HL-60 (cell line): ENCODE measurements at places on chromosomes 7 and 10.

DNA sequence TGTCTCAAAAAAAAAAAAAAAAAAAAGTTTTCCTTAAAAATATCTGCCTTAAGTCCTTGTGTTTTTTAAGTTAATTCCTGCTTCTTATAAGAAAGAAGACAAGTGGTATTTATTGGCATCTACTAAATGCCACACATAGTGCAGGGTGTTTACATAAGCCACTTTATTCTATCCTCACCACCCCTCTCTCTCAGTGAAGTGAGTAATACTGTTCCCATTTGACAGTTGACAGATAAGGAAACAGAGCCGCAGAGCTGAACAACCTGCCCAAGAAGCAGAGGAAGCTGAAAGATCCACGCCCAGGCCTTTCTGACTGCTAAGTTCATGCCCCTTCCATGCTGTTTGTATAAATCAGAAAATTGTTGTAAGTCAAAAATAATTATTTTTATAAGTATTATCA lies 54.1 kb downstream of the ABLIM1 start:
- DNase-seq: no peak

GRCh38 chr10:89392974-89393373 lies 551 bp downstream of the IFIT1 start:
- peak; percentile 37 for DNase-seq

DNA sequence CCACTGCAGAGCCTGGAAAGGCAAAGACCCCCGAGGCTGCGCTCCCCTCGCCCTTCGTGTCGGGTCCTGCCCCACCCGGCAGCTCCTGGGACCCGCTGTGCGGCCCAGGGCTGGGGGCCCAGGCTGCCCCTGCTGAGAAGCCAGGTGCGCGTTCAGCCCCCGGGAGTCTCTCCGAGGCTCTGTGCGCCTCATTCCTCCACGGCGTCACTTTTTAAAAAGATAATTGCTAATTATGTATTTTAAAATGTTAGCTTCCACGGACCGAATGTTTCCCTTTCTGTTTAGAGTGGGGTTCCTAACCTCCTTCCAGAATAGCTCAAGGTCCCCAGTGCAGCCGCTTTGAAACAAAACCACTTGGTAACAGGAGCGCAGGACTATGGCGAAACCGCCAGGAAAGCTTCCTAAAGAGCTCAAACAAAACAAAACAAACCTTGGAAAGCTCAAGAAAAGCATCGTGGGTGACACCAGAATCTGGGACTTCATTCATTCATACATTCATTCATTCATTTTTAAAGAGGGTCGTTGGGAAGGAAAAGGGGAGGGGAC lies 45.6 kb downstream of the PDIA4 start:
- DNase-seq: no peak

- no peak for DNase-seq
Measured at GRCh38 chr10:69899727-69900595, 98.3 kb downstream of the COL13A1 start.

DNA sequence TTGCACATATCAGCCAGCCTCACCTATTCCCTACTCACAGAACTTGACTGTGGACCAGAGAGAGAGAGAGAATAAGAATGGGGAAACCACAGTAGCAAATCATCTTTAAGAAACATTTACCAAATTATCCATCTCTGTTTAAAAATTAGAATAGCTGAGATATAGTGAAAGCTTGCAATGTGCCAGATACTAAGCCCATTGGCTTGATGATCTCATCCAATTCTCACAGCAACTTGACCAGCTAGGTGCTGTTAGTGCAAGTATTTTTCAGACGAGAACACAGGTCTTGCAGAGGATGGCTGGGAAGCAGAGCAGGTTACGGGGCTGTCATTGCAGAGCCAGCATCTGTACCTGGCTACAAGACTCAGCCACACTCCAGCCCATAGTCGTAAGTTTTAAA lies 50.9 kb downstream of the KLF6 start:
- no peak for DNase-seq

DNA sequence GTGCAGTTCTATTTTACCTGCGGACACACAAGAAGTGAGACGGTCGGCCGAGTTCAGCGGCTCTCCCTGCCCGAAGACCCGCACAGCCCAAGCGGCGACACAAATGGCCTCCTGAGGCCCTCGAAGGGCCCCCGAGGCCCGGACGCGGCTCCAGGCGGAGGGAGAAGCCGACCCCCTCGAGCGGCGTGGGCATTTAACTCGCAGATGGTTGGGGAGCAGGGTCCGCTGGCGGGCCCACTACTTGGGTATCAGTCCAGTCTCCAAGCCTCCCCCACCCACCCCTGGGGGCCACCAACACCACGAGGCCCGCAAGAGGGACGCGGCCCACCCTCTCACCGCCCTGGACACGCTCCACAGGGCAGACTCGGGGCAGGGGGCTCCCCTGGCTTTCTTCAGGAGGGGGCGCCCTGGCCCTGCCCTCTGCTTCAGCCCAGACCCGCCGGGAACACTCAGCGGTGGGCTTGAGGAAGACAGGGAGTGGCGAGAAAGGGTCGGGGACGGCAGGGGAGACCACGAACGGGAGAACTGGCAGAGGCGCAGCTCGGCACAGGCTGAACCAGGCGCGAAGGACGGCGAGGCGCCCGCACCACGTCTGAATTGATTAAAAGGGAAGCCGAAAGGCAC lies 1.7 kb downstream of the IGF2BP3 start:
- no peak for DNase-seq

DNA sequence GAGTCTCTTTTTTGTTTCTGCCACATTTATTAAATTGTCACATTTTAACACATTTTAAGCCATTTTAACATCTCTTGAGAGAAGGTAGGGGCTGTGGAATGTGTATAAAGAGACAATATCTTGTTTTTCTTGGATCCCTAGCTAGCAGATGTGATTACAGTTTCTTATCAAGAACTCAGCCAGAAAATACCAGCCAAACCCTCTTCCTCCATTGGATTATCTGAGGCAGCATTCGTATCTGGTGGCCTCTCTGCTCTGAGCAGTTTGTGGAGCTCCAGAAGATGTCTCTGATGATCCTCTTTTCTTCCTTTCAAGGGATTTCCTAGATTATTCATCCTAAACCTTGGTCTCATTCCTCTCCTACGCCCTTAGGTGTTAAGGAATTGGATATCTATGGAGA lies 35.3 kb upstream of the PFKFB3 start:
- DNase-seq: no peak

GRCh38 chr10:43259213-43259991 lies 7.5 kb downstream of the RASGEF1A start:
- no peak for DNase-seq

- DNase-seq: no peak
Measured at GRCh38 chr7:26157520-26158105, 5.6 kb downstream of the NFE2L3 start.

DNA sequence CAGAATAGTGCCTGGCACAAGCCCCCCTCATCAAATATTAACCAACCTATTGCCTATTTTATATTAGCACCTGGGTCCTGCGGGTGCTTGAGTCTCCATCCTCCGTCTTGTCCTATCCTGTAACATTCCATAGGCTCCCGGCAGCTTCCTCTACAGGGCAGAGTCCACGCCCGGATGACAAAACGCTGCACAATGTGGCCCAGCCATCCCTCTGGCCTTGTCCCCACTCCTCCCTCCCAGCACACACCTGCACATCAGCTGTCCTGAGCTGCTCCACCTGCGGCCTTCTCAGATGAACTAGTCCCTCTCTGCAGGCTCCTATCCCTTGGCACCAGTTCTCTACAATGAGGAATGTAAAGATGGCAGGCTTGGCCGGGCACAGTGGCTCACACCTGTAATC lies 153.5 kb upstream of the PDE1C start:
- DNase-seq: no peak

DNA sequence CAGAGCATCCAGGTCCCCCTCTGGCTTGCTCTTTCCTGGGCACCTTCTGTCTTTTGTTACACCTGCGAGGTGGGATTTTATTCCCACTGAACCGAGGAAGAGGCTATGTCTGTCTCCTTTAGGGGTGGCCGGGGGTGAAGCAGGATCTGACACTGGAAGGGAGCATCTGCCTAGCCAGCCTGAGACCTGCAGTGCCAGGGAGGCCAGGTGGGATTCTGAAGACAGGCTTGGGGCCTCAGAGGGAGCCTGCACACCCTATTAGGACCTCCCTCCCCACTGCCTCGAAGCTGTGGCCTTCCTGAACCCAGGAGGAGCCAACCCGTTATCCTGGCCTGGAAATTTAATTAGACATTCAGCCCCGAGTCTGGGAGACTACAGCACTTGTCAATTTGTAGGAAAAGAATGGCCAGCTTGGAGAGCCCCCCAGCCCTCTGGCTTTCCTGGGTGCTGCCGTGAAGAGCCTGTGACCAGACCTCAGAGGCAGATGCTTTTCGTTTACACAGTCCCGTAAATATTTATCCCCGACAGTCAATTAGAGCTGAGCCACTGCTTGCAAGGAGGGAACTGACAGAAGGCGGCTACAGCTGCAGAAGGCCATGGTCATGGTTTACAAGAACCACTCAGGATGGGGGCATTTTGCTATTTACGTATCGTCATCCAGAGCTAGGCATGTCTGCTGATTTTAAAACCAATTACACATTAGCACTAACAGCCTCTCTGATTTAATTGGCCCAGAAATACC lies 19.7 kb downstream of the CHAT start:
- DNase-seq: no peak

GRCh38 chr7:70193514-70193913 lies 595.2 kb downstream of the AUTS2 start:
- no peak for DNase-seq

DNA sequence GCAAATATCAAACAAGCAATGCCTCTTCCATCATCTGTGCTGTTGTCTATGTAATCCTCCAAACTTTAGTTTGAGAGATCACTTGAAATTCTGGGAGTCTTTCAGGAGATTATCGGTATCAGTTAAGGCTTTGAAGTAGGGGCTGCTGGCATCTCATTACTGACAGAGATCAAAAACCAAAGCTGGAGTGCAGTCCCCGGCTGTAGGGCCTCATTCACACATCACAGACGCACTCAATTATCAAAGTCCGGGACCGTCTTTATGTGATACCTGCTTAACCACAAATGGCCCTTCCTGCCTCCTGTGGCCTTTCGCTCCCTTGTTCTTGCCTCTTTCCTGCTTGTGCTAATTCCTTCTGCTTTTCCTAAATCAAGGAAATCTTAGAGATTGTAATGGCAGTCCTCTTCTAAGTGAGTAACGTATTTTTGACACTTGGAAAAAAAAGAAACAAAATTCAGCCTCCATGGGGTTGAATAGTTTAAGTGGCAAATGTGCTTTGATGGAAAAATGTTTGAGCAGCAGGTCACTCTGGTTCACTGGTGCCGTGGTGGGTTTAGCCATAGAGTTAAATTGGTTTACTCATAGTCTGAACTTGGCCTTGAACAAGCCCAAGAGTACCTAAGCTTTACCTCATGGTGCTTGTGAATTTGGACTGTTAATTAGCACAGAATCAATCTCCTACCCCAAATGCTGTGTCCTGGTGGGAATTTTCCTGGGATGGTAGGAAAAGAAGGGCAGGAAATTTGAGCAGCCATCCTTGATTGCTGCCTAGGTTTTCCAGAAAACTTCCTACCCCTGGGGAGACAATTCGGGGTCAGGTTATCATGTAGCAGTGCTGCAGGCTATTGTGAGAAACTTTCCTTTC lies 178.9 kb upstream of the LYZL1 start:
- DNase-seq: no peak

DNA sequence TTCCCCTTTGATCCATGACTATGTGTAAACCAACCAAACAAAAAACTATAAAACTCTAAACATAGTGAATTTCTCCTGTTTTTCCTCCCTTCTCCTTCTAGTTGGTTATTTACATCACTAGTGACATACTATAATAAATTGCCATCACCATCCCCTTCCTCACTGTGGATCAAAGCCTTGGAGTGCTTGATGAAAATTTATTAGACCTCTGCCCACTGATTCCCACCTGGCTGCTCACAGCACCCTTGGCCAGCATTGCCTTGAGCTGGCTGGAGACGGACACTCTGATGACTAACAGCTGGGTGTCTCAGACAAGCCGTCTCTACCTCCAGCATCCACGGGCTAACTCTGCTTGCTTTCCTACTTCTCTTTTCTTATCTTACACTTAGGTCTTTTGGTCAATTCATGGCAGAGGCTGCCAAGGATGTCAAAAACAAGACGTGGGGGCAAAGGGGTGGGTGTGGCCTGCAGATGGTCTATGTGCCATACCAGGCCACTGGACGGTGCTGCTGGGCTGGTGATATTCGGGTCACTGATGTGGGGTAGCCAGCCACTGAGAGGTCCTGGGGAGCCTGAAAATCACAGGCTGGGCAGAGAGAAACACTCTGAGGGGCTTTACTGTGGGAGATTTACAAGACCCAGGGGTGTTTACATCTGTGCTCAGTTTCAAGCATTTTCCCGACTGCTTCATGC lies 207.8 kb downstream of the TAX1BP1 start:
- no peak for DNase-seq

GRCh38 chr7:151694441-151694827 lies 174.7 kb upstream of the RHEB start:
- DNase-seq: no peak

DNA sequence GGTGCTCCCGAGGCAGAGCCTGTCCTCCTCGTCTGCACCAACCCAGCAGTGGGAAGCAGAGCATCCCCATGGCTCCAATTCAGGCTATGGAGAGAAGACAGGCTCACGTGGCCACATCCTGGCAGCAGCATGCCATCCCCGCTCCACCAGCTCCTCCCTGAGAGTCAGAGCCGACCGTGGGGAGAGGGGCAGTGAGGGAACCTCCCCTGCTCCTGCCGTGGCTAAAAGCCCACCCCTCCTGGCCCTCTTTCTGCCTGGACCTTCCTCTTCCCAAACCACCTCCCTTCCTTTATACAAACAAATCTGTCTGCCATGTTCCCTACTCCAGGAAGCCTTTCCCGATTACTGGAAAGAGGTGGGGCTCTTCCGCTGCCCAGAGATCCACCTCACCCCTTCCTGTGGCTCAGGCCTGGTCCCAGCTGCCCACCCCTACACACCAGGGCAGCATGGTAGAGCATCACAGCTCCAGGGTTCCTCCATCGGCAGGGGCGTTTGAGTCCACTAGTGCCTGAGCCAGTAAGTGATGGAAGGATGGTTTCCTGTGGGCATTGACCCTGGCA lies 10.8 kb upstream of the AQP1 start:
- no peak for DNase-seq

DNA sequence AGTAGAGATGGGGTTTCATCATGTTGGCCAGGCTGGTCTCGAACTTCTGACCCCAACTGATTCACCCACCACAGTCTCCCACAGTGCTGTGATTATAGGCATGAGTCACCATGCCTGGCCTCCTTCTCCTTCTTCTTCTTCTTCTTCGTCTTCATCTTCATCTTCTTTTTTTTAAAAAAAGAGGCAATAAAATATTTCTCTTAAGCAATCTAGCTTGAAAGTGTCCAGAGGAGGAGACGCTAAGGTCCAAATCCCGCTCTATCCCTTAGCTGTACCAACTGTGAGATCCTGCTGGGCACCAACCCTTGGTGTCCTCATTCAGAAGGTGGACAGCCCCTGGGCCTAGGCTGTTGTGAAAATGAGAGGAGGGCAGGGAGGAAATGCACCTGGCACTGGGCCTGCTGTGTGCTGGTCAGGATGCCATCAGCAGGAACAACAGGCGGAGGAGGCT lies 13.9 kb upstream of the PSAP start:
- DNase-seq: no peak

GRCh38 chr7:29401769-29402168 lies 161.9 kb upstream of the PRR15 start:
- no peak for DNase-seq

GRCh38 chr10:1243486-1244234 lies 187.5 kb downstream of the WDR37 start:
- DNase-seq: no peak
